ENCODE measurements at places on chromosomes 4 and X.
A peak's percentile ranks its signal among the peaks of the same experiment; 100 is the strongest.

DNA sequence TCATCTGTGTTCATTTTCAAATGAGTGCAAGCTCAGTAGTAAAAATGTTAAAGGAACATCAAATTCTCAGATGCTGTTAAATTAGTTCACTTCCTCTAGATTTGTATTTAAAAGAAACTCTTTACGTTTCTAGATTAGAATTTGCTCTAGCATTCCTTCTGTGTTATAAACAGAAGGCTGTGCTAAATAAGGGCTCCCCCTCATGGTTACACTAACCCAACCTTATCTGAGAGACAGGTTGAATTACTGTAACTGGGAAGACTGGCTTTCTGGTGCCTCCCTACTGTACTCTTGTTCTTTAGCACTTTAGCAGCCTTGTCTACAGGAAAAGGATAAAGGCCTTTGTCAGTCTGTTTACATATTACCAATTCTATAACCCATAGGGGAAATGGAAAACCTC, 56.8 kb downstream of the RXFP1 start:
- no peak for DNase-seq

DNA sequence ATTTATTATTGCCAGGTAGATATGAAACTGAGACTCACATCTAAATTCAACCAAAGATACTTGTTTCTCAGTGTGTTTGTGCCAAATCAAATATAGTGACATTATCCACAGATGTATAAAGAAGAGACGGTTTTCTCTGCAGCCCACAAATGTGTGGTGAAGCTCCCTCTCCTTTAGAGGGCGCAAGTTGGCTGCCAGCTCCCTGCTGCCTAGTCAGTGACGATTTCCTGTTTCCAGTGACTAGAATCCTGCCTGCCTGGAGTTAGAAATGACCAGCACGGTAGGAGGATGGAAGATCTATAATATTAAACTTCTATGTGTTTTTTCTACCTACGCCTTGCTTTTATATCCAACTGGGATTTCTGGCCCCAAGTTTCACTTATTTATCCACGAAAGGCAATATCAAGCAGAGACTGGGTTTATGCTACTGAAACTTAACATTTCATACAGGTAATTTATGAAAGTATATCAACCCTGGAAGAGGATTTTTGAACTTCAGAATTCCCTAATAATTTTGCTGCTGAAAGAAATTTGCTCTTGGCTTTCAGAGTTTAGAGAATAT, 1793.7 kb upstream of the TENM3 start:
- DNase-seq = peak; percentile 43

DNA sequence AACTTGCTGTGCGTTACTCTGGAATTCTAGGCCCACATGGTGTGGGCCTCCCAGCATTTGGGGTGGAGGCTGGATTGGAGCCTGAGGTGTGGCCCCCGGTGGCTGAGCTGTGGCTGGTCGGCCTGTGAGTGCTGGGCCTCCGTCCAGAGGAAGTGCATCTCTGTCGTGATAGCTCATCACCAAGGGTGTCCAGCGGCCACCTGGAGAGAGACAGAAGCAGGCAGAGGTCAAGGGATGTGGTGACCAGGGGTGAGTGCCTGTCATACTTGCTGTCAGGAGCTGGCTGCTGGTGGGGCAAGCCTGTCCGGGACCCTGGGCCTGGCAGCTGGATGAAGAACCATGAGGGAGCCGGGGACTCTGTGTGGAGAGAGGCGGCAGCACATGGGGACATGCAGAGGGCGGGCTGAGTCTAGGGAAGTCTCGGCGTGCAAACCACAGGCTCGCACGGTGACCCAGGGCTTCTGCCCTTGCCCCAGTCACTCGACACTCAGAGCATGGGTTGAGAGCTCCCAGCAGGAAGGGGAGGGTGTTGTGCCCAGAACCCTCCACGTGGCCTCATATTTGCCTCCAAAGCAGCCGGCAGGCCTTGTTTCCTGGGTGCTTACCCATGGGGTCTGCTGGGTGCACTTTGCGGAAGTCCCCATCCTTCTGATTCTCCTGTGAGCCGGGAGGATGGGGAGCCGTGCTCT, 6.2 kb downstream of the SORCS2 start:
- DNase-seq = no peak

- DNase-seq = no peak
These were observed 235.3 kb downstream of the AR start for GRCh38 chrX:67779099-67779498.

GRCh38 chrX:150856101-150856500, 42.4 kb downstream of the CD99L2 start:
- no peak for DNase-seq

DNA sequence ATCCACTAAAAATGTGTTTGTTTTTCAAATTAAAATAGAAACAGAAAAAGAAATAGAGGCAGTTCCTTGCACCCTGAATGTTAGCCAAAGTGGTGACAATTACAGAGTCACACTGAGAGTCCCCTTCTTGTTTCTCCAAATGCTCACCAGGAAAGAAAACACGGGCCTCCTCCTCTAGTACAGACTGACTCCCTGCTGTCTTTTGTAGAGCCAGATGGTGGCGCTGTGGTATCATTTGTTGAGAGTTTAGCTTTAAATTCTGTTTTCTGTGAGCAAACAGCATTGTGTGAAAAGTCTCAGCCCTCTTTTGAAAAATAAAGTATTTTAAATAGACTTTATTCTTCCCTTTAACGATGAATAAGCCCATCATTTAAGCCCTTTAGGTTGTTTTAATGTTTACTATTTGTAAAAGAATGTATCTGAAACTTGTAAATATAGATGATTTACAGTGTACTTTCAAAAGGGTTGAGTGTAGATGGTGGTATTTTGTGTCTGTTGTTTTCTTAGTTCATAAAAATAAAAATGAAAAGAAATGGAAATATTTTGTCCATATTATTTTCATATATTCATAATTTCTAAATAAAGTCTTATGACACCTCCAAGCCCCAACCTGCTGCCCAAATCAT, 36.9 kb upstream of the ATOH1 start:
- DNase-seq = peak; percentile 13

- peak; percentile 45 for DNase-seq
These were observed at the start of gene SCML2 for GRCh38 chrX:18354369-18355223. Gene SCML2, minus strand, starts transcription at chrX:18354688. Its CDS starts 20,617 bp downstream, at chrX:18334071.

- DNase-seq = no peak
These were observed 157.8 kb upstream of the AADAT start for GRCh38 chr4:170247596-170247995.

DNA sequence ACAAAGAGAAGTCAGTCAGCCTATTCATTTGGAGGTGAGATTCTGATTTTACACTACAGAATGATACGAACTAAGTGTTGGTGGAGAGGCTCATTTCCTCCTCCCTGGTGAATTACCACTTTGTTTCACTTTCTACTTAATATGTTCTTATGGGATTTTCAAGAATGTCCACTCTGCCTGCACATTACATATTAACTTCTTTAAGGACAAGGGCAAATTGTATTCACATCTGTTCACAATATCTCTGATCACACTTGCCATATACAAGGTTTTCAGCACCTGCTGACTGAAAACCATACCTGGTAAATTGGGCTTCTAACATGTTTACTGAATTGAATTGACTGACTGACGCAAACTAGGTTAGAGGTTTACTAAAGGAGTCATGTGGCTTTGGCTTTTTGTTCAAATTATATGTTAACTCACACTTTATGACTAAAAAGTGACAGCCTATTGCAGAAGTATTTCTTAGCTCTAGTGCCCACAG, 188.4 kb upstream of the MBNL3 start:
- DNase-seq = no peak

DNA sequence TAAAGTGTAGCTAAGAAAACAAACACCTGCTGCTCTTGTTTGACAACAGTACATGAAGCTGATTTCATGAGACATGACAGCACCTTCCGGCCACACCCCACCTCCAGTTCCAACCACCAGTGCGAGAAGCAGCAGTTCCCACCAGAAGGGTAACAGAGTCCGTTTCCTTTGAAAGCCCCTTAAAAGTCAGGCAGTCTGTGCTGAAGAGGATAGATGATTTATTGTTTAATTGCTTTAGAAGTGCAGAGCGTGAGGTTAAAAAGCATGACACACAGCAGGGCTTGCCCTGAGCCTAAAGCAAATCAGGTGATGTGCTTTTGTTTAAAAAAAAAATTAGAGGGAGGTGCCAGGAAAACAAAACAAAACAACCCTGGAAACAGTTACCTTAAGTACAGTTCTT, 82.6 kb downstream of the HADH start:
- DNase-seq = no peak

Measured in GDM1 (cell line).